Hepatocyte (in vitro differentiated cells): ENCODE measurements at places on chromosomes 5 and 9.

- DNase-seq = no peak
Measured at GRCh38 chr5:54680998-54681397, 163.4 kb downstream of the SNX18 start.

DNA sequence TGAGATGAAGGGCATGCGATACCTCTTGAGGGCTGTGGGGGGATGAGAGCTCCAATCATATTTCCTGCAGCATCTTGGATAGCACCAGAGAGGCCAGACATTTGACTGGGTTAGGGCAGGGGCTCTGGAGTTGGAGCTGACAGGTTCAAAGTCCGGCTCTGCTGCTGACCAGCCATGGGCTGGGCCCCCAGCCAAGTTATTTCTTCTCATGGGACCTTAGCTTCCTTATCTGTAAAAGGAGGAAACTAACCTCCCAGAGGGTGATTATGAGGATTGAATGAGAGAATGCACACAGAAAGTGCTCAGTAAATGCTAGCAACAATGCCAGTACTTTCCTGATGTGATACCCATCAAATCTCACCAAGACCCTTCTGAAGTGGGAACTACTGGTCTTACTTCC lies 65.2 kb upstream of the SLC25A51 start:
- peak; percentile 87 for DNase-seq

- DNase-seq = no peak
Measured at GRCh38 chr9:133822430-133823065, 84.4 kb upstream of the SARDH start.

- no peak for DNase-seq
Measured at GRCh38 chr5:143179126-143179740, 224.3 kb downstream of the NR3C1 start.

GRCh38 chr9:88801214-88801796 lies 190.0 kb upstream of the S1PR3 start:
- DNase-seq = no peak

DNA sequence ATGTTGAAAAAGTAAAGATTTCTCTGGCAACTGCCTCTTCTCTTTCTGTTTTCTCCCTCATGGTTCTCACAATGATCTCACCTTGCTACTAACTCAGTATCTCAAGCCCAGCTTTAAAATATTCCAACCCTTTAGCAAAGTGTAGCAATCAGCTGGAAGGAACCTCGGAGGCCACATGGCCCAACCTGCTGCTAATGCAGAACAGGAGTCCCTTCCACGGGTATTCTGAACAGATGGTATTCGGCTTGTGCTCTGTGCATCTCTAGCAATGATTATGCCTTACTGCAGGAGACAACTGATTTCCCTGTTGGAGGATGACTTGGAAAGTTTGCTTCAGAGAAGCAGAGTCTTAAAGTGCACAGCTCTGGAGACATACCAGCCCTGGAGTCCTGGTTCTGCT lies 151.8 kb upstream of the PPP1R2B start:
- no peak for DNase-seq

- no peak for DNase-seq
Measured at GRCh38 chr5:139669662-139670368, 21.7 kb downstream of the CXXC5 start.

DNA sequence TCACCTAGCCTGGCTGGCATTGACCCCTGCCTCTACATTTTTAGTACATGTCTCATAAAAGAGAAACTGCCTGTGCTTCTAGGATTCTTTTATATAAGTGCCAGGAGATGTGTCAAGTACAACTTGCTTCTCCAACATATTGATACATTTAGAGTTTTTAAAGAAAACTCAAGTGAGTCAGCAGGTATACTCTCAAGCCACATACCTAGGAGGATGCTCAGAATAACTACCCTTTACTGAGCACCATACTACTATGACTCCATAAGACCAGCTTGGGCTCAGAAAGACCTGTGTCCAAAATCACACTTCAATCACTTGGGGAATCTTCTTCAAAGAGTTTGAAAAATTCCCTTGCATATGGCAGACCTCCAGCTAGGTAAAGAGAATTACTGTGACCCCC lies 389.8 kb upstream of the SLC24A2 start:
- no peak for DNase-seq

DNA sequence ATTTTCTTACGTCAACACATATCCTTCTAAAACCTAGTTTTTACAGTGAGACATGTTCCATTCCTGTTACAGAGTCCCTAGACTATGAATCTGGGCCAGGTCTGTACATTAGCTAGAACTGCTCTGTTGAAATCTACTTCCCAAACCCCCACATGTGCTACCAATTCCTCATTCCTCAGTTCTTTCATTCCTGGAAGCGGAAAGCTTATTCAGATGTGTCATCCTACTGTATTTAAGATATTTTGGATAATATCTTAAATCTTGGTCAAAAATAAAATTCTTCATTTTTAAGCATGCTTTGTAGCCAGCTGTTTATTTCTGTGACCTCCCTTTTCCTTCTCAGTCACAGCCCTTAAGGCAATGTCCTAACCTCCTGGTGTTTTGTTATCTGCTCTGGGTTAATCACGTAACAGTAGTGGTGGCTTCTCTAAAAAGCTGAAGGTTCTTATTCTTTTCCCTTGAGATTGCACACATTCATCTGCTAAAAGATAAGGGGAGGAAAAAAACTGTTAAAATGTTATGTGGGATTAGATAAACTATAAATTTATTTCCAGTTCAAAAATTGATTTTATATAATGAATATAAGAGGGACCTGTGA lies 35.6 kb downstream of the GLRX start:
- DNase-seq = no peak

DNA sequence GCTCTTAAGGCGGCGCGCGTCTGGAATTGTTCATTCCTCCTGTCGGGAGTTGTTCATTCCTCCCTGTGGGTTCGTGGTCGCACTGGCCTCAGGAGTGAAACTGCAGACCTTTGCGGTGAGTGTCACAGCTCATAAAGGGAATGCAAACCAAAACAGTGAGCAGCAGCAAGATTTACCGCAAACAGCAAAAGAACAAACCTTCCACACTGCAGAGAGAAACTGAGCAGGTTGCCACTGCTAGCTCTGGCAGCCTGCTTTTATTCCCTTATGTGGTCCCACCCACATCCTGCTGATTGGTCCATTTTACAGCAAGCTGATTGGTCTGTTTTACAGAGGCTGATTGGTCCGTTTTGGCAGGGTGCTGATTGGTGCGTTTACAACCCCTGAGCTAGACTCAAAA lies 1365.3 kb upstream of the WWC1 start:
- no peak for DNase-seq

DNA sequence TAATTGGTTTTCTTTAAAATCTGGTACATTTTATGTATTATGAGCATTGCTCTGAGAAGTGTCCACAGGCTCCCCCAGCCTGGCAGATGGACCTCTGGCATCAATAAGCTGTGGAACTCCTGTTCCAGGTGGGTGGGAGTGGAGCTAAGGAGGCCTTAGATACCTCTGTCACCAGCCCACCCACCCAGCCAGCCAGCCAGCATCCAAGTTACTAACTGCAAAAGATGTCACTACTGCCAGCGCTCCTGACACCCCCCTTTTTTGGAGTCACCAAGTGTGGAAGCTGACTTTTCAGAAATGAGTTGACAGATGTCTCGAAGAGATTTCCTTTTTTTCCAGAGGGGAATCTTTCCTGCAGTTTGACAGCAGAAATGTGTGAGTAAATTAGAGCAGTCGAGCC lies 111.2 kb downstream of the GALNT10 start:
- no peak for DNase-seq

GRCh38 chr9:114676901-114677300 lies 5.1 kb downstream of the TEX48 start:
- DNase-seq = no peak

- DNase-seq = no peak
Measured at GRCh38 chr5:35828082-35828598, 28.6 kb upstream of the IL7R start.

DNA sequence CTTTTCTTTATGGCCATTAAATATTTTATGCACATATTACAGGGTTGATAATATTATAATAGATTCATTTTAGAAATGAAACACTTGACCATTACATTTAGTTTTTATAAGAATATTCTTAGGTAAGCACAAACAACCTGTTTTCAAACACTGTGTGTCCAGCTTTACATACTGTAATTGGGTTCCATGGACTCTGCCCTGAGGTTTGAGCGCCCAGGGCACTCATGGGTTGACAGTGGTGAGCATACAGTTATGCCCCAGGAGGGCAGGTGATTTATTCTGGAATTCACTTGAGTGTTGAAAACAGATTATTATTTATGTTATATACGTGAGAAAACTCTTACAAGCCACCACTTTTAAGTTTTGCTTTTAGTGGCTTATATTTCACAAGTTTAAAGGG lies 33.7 kb downstream of the TRIO start:
- DNase-seq = no peak

DNA sequence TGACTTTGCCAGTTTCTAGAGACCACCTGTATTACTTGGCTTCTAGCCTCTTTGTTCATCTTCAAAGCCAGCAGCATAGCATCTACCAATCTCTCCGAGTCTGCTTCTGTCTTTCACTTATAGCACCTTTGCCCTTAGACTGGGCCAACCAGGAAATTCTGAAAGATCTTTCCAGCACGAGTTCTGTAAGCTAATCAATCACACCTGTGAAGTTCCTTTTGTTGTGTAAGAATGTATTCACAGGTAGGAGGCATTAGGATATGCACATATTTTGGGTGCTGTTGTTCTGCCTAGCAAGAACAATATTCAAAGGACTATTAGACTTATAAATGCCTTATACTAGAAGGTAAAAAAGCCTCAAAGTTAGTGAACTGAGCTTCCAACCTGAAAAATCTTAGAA lies 232.1 kb downstream of the CDH12 start:
- DNase-seq = no peak
